ENCODE measurements at places on chromosomes 16 and 17.

DNA sequence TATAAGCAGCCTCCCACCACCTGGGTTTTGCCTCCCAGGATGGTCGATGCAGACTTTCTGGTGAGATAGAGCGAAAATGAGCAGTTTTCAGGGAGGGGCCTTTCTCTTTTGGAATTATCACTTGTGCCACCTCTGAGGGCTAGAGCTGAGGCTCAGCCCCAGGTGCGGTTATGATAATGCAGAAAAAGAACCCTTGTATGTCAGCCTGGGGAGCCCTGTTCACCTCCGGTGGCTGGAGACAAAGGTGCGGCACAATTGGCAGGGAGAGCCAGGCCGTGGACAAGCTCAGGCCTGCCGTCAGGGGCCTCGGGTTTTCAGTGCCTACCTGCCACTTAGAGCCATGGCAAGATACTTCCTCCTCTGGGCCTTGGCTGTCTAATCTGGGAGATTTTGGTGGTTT lies 4.4 kb downstream of the SCPEP1 start:
- no peak for DNase-seq

DNA sequence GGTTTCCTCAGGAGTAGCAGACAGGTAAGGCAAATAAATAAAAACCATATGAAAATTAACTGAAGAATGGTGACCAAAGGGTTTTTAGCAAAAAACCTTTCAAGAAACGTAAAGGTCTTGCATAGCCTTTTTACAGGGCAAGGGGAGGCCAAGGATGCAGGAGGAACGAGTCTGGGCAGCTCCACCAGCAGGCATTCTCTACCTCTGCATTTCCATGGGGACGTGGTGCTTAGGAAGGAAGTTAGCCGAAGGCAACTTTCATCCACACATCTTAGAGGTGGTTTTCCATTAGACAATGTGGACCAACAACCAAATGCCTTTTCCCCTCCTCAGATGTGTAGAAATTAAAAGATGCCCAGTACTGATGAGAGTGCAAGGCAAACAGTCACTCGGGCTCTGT lies 20.7 kb downstream of the TOM1L2 start:
- DNase-seq = no peak

- DNase-seq = no peak
Observed at GRCh38 chr16:12089492-12090150, 113.1 kb downstream of the SNX29 start.

DNA sequence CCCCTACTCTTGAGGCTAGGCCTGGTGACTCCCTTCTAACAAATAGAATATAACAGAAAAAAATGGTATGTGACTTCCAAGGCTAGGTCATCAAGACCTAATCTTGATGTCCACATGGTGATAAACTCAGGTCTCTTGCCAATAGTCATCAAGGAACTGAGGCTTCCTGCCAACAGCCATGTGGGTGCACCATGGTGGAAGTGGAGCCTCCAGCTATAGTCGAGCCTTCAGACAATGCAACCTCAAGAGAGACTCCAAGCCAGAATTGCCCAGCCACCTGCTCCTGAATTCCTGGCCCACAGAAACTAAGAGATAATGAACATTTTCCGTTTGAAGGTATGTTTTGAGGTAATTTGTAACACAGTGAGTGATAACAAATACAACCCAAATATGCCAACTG lies 55.9 kb upstream of the SREBF1 start:
- DNase-seq = no peak

DNA sequence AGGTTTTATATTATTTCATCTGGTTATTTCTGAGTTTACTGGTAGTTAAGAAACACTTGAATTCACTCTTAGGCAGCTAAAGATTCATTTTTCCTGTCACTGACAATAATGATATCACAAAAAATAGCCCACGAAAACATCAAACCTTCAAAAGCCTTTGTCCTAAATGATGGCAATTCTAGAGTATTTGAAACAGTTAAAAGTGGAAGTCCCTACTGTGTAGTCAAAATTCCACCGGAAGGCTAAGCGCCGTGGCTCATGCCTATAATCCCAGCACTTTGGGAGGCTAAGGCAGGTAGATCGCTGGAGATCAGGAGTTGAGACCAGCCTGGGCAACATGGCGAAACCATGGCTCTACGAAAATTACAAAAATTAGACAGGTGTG lies 103.5 kb downstream of the HIC1 start:
- no peak for DNase-seq

DNA sequence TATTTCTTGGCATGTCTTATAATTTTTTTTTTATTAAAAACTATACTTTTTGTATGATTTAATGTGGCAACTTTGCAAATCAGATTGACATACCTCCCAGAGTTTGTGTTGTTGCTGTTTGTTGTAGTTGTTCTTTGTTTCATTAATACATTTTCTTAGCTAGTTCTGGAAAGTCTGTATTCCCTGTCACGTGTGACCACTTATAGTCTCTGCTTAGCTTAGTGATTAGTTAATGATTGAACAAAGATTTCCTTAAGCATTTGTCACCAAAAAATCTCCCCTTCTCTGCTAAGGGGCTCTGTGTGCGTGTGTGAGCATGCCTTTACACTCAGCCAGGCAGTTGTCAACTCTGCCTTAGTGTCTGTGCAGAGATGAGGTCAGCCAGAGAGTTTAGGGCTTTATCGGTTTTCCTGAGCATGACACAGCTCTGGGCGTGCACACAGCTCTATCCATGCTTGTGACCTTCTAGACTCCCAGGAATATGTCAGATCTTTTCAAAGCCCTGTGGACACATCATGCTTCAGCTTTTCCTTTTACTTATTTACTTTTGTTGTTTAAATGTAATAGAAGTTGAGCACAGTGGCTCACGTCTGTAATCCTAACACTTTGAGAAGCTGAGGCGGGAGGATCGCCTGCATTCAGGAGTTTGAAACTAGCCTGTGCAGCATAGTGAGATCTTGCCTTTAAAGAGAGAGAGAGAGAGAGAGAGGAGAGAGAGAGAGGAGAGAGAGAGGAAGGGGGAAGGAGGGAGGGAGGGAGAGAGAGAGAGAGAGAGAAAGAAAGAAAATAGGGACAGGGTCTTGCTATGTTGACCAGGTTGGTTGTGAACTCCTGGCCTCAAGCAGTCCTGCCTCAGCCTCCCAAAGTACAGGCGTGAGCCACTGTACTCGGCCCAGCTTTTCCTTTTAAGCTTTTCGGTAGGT lies 21.9 kb downstream of the DNAI2 start:
- no peak for DNase-seq

DNA sequence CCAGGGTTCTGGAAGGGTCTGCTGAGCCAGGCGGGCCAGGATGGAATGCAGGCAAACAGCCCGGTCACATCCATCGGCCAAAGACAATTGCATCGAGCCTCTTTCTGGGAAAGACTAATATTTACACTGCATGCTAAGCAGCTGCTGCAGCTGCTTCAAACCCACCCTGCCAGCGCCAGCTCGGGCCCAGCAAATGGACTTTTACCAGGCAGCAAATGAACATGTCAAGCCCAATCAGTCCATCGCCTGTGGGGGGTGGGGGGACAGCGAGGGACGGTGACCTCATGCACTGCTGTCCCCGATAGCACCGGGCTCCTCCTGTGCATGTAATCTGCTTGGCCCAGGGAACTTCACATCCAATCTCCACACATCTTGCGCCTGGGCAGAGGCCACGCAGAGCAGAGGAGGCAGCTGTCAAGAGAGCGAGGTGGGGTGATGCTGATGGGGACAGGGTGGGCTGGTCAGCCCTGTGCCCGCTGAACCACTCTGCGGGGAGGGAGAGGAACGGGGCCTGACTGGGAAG lies 39.4 kb upstream of the CDH5 start:
- no peak for DNase-seq

DNA sequence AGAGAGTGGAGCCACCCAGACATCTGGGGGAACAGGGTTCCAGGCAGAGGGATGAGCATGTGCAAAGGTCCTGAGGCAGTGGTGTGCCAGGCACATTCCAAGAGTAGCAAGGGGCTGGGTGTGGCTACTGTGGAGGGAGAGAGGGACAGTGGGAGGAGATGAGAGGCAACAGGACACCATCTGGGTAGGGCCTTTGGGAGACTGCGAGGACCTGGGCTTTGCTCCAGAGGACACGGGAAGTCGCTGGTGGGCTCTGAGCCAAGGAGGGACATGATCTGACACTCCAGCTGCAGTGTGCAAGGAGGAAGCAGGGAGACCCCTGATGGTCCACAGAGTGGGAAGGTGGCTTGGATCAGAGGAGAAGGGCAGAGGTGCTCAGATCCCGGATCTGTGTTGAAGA lies 56.7 kb upstream of the MED9 start:
- DNase-seq = no peak

DNA sequence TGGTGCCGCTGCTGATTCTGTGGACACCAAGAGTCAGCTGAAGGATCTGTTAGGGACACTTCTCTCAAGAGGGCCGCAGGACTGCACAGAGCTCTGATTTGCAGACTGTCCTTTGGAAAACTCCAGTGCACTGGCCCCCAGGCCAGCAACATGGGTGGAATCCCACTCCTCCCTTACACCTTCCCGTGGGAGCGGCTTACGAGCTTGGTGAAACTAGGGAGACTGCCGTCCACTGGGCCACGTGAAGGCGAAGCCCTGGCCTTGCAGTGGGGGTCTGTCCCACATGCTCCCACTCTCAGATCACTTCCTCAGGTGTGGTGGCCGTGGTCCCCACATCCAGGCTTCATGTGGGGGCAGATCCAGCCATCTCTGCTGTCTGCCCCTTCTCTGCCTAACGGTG lies 36.4 kb downstream of the PSME3IP1 start:
- DNase-seq = no peak

- DNase-seq = no peak
Observed at GRCh38 chr17:72600934-72601333, 480.1 kb downstream of the SOX9 start.

GRCh38 chr17:61128661-61129115 lies 271.0 kb upstream of the TBX2 start:
- DNase-seq = no peak

- no peak for DNase-seq
Observed at GRCh38 chr16:281660-282255, 1.2 kb upstream of the PDIA2 start.

- DNase-seq = no peak
Observed at GRCh38 chr16:68644296-68644695, 814 bp upstream of the CDH3 start.

GRCh38 chr17:39376434-39376833 lies 25.0 kb downstream of the FBXL20 start:
- no peak for DNase-seq

- DNase-seq = no peak
Observed at GRCh38 chr17:1906662-1907101, 76.9 kb downstream of the RPA1 start.

GRCh38 chr17:58388302-58389190 lies 28.8 kb downstream of the RNF43 start:
- DNase-seq = no peak

- DNase-seq = no peak
Observed at GRCh38 chr17:2191227-2191626, 112.4 kb downstream of the SMG6 start.

DNA sequence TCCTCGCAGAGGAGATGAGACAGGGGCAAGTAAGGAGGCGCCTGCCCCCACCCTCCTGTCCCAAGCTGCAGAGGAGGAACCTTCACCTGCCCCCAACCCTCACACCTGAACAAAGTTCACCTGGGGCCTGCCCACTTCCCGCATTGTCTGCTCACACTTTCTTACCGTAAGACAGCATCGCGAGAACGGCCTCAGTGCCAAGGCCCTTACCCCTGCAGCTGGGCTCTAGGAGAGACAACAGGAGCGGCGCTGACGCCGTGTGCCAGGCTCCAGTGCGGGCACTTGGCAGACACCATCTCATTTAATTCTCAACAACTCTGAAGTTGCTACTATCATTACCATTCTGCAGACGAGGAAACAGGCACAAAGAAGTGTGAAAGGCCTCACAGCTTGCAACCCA lies 4.1 kb downstream of the NAT9 start:
- DNase-seq = no peak

DNA sequence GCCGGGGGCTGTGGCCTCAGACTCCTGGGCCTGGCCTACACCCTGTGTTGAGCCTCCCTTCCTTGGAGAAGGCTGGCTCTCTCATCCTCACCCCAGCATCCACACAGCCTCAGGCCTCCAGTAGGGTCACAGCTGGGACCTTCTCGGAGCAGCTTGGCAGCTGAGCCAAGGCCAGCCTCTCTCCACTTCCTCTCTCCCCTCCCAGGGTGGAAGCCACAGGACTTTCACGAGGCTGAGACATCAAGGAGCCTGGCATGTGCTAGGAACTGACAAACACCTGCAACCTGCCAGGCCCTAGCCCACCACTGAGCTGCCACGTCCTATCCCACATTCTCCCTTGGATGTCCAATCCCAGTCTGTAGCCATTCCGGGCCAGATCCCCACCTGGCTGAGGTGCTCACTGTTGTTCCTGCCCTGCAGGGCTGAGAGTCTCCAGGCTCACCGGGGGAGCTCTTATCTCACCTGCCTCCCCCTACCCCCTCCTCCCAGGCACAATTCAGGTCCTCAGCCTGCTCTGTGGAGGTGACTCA lies 3.1 kb downstream of the MMP15 start:
- DNase-seq = no peak

DNA sequence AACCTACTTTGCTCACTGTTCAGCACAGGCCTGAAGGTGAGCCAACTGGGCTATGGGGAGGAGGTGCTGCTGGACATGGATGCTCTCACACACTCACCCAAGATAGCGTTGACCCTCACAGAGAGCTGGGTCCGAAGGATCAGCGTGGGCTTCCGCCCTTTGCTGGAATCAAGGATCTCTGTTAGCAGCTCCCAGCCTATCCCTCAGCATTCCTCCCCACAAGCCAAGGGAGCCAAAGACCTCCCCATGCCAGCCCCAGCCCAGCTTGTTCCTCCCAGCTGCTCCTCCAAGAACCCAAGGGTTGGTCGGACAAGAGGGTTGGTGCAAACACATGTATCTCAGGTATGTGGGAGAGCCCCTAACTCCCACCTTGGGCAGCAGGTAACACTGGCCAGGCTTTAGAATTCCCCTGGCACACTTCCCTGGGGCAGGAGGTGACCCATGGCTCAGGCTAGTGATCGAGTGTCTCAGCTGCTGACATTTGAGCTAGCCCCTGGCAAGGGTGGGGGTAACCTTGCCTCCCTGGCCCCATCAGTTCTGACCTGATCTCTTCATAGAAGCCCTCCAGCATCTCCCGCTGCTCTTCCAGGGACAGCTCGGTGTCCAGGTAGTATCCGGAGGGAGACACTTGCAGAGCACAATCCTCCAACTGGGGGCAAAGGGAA lies 8.3 kb downstream of the FHOD1 start:
- DNase-seq = no peak

Measured in esophagus squamous epithelium (tissue), 5 donors.